Tibial artery (tissue), 4 donors: ENCODE measurements at places on chromosomes 13 and 19.

GRCh38 chr13:85995788-85996418 is 196.7 kb upstream of the SLITRK6 start:
- DNase-seq, result no peak
- no peaks in the 10 kb centered on the region for H3K27me3 ChIP-seq
- no peak overlapping the region for H3K27ac ChIP-seq
- no peaks in the 10 kb centered on the region for H3K36me3 ChIP-seq

- no peaks in the 10 kb centered on the region for H3K27me3 ChIP-seq
- H3K27ac ChIP-seq, result no peak overlapping the region
- H3K4me3 ChIP-seq, result no peak overlapping the region
- no peaks in the 10 kb centered on the region for H3K36me3 ChIP-seq
- DNase-seq, result no peak
- H3K4me1 ChIP-seq, result no peaks in the 10 kb centered on the region
Observed at GRCh38 chr19:35471946-35472345, 18.3 kb downstream of the KRTDAP start.

DNA sequence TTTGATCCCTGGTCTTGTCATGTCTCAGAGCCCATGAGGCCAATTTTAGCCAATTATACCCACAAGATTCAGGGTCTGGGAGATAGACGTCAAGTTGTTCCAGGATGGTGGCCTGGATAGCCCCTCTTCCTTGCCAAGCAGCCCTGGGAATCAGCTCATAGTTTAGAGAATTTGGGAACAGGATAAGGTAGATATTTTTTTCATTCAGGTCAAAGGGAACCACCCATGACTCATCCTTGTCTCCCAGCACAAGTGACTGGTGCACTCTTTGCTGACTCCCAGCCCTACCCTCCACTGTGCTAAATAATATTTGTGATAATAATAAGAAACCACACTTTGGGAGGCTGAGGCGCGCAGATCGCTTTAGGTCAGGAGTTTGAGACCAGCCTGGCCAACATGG is 17.1 kb upstream of the S1PR4 start:
- no peaks in the 10 kb centered on the region for H3K4me1 ChIP-seq
- H3K36me3 ChIP-seq, result no peaks in the 10 kb centered on the region
- DNase-seq, result no peak
- H3K4me3 ChIP-seq, result no peak overlapping the region
- H3K27me3 ChIP-seq, result no peaks in the 10 kb centered on the region
- H3K27ac ChIP-seq, result no peak overlapping the region

DNA sequence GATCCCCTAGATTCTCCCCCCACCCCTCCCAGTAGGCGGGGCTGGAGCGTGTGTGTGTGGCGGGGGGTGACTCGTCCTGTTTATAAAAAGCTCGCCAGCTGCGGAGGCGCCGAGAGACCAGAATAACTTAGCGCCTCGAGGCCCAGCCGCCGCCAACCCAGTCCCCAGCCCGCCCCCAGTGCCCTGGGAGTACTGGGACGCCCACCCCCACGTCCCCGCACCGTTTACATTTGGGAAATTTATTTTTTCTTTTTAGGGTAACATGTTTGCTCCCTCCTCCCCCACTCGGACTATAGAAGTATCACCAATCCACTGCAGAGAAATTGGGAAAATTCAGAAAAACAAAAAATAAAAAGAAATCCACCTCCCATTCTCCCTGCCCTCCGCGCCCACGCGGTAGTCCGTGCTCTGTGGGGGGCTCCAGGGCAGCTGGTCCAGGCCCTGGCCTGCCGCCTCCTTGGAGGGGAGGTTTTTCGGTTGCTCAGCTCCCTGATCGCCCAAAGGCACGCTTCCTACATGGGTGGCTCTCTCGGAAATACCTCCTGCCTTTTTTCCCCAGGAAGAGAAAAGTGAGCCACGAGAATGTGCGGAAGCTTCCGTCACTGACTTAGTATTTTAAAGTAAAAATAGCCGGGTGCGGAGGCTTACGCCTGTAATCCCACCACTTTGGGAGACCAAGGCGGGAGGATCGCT is 1.5 kb upstream of the RAB3A start:
- no peaks in the 10 kb centered on the region for H3K4me1 ChIP-seq
- H3K27me3 ChIP-seq, result no peaks in the 10 kb centered on the region
- peak; percentile 91 for DNase-seq
- peaks cover 3% of the 10 kb centered on the region for H3K36me3 ChIP-seq

DNA sequence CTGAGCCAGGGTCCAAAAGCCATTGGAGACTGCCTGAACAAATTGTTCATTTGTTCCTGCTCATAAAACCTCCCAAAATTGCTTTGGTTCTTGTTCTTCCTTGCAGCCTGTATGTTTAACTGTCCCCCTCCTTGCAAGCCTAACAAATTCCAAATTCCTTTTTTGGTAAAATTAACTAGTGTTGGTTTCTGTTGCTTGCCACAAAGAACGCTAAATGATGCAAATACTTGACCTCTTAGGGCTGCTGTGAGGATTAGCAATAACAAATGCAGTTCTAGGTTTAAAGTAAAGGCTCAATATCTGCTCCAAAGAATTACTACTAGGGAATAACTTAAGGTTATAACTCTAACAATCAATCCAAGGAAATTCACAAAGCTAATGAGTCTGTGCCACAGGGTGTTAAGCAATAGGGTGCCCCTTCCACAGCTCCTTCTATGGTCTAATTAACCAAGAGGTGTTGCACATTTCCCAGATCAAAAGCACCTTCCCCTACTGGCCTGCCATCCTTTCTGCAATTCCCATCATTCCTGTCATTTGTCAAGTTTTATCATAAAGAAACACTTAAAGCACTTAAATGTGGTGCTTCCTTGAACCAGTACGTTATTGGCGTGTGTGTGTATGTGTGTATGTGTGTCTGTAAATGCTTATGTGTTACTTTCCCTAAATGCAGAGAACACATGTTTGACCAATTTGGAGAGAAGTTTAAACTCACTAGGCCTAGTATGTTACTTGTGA is 110.2 kb downstream of the RAP2A start:
- H3K4me3 ChIP-seq, result no peak overlapping the region
- H3K4me1 ChIP-seq, result no peaks in the 10 kb centered on the region
- no peak overlapping the region for H3K27ac ChIP-seq
- H3K36me3 ChIP-seq, result no peaks in the 10 kb centered on the region
- no peaks in the 10 kb centered on the region for H3K27me3 ChIP-seq

DNA sequence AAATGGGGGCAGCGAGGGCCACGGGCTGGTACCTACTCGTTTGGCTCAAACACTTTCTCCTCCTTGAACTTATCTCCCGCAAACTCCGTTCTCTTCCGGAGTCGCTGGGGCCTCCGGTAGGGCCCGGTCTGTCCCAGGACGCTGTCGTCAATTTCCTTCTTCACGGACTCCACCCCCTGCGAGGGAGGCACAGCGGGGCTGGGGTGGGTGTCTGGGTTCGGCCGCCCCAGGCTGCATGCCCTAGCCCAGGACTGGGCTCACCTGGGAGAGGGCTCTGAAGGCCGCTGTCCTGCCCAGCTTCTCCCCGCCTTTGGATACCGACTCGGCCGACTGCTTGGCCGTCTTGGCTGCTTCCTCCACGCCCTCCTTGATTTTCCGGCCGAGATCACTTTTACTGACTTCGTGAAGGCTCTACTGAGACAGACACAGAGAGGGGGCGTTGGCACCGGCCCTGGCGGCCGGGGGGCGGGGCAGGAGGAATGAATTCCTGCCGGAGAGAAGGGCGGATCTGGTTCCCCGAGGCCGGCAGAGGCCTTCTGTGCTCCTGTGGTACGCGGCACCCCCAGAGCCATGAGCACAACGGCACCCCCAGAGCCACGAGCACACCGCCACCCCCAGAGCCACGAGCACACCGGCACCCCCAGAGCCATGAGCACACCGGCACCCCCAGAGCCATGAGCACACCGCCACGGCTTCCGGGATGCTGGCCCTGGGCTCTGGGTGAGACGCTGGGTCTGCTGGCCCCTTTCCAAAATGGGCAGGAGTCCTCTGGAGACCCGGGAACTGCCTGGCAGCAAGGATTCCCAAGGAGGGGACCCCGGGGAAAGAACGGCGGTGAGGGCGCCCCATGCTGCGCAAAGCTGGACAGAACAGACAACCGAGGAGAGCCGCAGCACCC is 8.1 kb upstream of the CTXN1 start:
- H3K36me3 ChIP-seq, result peaks cover 80% of the 10 kb centered on the region
- peaks cover 73% of the 10 kb centered on the region for H3K4me1 ChIP-seq
- no peak overlapping the region for H3K4me3 ChIP-seq
- no peaks in the 10 kb centered on the region for H3K27me3 ChIP-seq
- no peak for DNase-seq

DNA sequence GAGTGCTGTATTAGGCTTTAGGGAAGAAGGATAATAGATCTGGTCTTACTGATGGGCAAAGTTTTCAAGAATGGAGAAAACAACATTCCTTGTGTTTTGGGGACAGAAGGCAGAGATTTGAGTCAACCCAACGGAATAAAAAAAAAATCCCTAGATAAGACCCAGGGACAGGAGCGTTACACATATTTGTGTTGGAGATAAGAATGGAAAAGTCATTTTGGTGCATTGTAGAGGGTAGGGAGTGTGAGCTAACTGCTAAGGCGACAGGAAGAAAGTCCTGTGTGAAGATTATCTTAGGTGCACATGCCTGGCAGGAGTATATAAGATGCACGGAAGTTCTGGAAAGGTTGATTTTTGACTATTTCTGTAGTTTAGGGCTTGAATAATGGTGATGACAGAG is 450.3 kb upstream of the ARGLU1 start:
- H3K36me3 ChIP-seq, result no peaks in the 10 kb centered on the region
- H3K4me1 ChIP-seq, result no peaks in the 10 kb centered on the region
- H3K4me3 ChIP-seq, result no peak overlapping the region
- H3K27me3 ChIP-seq, result no peaks in the 10 kb centered on the region

GRCh38 chr19:10430505-10431253 is 10.3 kb downstream of the PDE4A start:
- H3K4me3 ChIP-seq, result peak overlapping the region; percentile 59
- peaks cover 25% of the 10 kb centered on the region for H3K4me1 ChIP-seq
- no peaks in the 10 kb centered on the region for H3K36me3 ChIP-seq
- peaks cover 19% of the 10 kb centered on the region for H3K27me3 ChIP-seq
- no peak overlapping the region for H3K27ac ChIP-seq

DNA sequence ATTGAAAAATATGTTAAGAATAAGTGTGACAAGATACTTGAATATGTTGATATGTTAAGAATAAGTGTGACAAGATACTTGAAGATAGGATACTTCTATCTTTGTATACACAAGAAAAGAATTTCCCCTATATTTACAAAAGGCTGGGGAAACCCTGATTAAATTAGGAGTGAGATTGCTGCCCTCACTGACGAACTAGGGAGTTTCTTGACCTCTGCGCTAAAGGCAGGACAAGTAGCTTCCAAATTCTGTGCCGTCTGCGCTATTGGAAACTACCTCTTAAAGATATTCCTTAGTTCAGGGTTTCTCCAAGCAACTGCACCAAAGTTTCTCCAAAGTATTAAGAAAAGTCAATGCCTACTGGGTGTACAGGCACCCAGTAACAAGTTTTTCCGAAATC is 730 bp downstream of the ZNF260 start:
- peaks cover 31% of the 10 kb centered on the region for H3K36me3 ChIP-seq
- peak overlapping the region; percentile 92 for H3K27ac ChIP-seq
- H3K4me3 ChIP-seq, result peak overlapping the region; percentile 73
- H3K27me3 ChIP-seq, result no peaks in the 10 kb centered on the region

DNA sequence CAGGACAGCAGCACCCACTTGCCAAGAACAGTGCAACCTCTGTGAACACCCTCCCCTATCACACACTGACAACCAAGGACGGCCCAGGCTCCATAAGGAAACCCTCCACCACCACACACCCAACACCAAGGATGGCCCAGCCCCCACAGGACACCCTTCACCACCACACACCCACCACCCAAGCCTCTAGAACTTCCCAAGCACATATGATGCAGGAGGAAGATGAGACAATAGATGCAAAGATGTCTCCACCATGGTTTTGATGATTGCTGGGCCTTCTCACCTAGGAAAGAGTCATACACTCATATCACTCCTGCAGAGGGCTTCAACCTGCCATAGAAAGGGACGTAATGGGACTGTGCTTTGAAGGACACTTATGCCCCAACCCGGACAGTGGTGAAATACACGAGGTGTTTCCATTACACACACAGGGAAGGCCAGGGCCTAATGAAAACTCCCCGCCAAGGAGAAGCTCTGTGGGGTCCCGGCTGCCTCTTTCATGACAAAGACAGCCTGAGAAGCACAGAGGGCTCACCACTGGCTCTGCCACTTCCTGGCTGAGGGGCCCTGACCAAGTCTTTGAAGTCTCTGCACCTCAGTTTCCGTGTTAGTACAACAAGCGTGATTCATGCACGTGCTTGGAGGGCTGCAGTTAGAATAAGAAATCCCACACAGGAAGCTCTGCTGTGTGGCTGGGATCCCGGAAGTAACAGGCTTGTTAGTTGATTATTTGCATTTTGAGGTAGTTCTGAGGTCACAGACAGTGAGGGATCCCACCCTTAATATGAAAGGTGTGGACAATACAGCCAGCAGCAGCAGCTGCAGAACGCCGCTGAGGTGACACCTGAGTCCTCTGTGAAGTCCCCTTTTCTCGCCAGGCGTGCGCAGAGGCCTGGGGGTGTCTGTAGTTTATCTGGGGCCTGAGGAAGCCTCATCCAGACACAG is 61.9 kb upstream of the ATP12A start:
- no peak for DNase-seq
- no peak overlapping the region for H3K4me3 ChIP-seq
- H3K4me1 ChIP-seq, result no peaks in the 10 kb centered on the region
- no peak overlapping the region for H3K27ac ChIP-seq
- no peaks in the 10 kb centered on the region for H3K27me3 ChIP-seq

GRCh38 chr19:30356951-30357579 is 15.1 kb upstream of the ZNF536 start:
- H3K4me3 ChIP-seq, result no peak overlapping the region
- DNase-seq, result no peak
- H3K27ac ChIP-seq, result no peak overlapping the region
- no peaks in the 10 kb centered on the region for H3K4me1 ChIP-seq
- no peaks in the 10 kb centered on the region for H3K27me3 ChIP-seq

- H3K27ac ChIP-seq, result no peak overlapping the region
- no peaks in the 10 kb centered on the region for H3K36me3 ChIP-seq
- H3K4me3 ChIP-seq, result no peak overlapping the region
- no peak for DNase-seq
Observed at GRCh38 chr13:19321222-19321621, 139.6 kb upstream of the TUBA3C start.

DNA sequence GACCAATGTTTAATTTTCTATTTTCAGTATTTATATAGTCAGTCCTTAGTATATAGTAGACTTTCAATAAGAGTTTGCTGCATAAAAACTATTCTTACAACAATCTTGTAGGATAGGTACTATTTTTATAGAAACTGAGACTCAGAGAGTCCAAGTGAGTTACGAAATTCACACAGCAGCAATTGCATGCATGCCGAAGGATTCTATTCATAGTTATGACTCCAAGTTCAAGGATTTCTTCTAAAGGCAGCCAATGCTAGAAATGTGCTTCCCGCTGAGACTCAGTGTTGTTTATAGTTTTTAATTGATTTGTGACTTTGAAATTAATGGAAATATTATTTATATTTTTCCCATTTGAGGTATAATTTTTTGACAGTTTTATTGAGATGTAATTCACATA is 62.7 kb upstream of the CSNK1A1L start:
- H3K27me3 ChIP-seq, result no peaks in the 10 kb centered on the region
- no peak overlapping the region for H3K4me3 ChIP-seq
- no peaks in the 10 kb centered on the region for H3K36me3 ChIP-seq

GRCh38 chr13:93549326-93550005 is 322.9 kb downstream of the GPC6 start:
- H3K4me1 ChIP-seq, result no peaks in the 10 kb centered on the region
- no peak overlapping the region for H3K4me3 ChIP-seq
- H3K27ac ChIP-seq, result no peak overlapping the region
- DNase-seq, result no peak
- H3K36me3 ChIP-seq, result no peaks in the 10 kb centered on the region
